SJCRH30 (cell line): ENCODE measurements at places on chromosomes 16 and 17. TPM values are rescaled to one million over a fixed set of nuclear protein-coding genes. Genes with fewer than 3 reads are reported as not detected.

The TAC4 gene
- not detected in 2 replicates for total RNA-seq

- no peaks in the 10 kb centered on the region for H3K36me3 ChIP-seq
- peak overlapping the region; percentile 90 for H3K27ac ChIP-seq
- H3K4me3 ChIP-seq = peak overlapping the region; percentile 36
- H3K4me1 ChIP-seq = peaks cover 58% of the 10 kb centered on the region
- no peaks in the 10 kb centered on the region for H3K27me3 ChIP-seq
Measured at GRCh38 chr16:51876934-51877333, 670.0 kb downstream of the TOX3 start.

GRCh38 chr17:73695035-73695738, 50.9 kb upstream of the SDK2 start:
- no peak overlapping the region for H3K27ac ChIP-seq
- H3K36me3 ChIP-seq = no peaks in the 10 kb centered on the region
- H3K27me3 ChIP-seq = peaks cover under 1% of the 10 kb centered on the region; the same call in 1 of the 2 replicates
- DNase-seq = no peak

GRCh38 chr17:11565591-11565990, 32.7 kb upstream of the DNAH9 start:
- no peaks in the 10 kb centered on the region for H3K36me3 ChIP-seq
- peak overlapping the region; percentile 65 for H3K27ac ChIP-seq
- DNase-seq = no peak
- no peaks in the 10 kb centered on the region for H3K27me3 ChIP-seq

- H3K4me3 ChIP-seq = peak overlapping the region; percentile 72
- H3K27me3 ChIP-seq = no peaks in the 10 kb centered on the region
- H3K36me3 ChIP-seq = peaks cover 3% of the 10 kb centered on the region; the same call in 1 of the 2 replicates
- no peak overlapping the region for H3K27ac ChIP-seq
- H3K4me1 ChIP-seq = no peaks in the 10 kb centered on the region
Measured at GRCh38 chr16:19520861-19521331, 1.0 kb downstream of the GDE1 start.
